Vagina (tissue), 2 donors: ENCODE measurements at places on chromosomes 11 and 22. TPM values are rescaled to one million over a fixed set of nuclear protein-coding genes. Genes with fewer than 3 reads are reported as not detected.

The PDXP gene
- 6.4 TPM for total RNA-seq

The RPS13 gene
- total RNA-seq = 1,999 TPM

The FGF3 gene
- not detected for total RNA-seq

The NCAPD3 gene
- 18.4 TPM for total RNA-seq

The KRTAP5-11 gene
- not detected for total RNA-seq
